Kidney glomerular epithelial cell (primary cell): ENCODE measurements at places on chromosomes 7 and 10.
A peak's percentile ranks its signal among the peaks of the same experiment; 100 is the strongest.

DNA sequence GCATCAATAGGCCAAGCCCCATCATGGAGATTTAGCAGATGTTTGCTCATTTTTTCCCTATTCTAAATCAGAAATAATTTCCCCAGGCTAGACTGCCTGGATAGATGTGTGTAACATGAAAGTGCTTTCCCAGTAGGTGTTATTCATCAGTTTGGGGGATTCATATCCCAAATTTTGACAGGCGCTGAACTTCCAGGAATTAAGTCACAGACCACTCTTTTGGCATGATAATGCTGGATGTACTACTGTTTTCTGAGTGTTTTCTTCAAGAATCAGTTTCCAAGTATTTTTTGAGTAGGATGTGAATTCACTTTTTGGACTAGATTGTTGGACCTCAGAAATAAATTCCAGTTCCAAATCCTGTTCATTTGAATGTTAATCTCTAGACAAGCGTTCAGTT, 637.4 kb downstream of the REEP3 start:
- no peak for DNase-seq

DNA sequence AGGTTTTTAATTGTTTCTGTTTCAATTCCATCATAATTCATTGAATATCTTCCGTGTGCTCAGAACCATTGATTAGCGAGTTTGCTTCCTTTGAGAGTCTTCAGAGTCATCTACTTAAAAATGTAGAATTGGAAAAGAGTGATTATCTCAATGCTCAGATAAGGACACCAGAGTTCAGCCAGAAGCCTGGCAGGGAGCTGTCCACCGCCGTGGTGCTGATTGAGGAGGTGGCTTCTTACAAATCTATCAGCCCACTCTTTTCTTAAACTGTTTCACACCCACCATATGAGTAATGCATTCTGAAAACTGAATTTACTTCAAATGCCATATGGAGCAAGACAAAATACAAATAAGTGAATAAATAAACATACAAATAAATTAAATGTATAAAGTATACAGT, 79.3 kb downstream of the INSYN2A start:
- peak; percentile 64 for DNase-seq

- DNase-seq, result no peak
Measured at GRCh38 chr7:17951742-17952254, 11.5 kb upstream of the SNX13 start.

GRCh38 chr10:7306147-7306546, 104.7 kb downstream of the SFMBT2 start:
- no peak for DNase-seq

- no peak for DNase-seq
Measured at GRCh38 chr7:41706228-41706930, 3.5 kb upstream of the INHBA start.

DNA sequence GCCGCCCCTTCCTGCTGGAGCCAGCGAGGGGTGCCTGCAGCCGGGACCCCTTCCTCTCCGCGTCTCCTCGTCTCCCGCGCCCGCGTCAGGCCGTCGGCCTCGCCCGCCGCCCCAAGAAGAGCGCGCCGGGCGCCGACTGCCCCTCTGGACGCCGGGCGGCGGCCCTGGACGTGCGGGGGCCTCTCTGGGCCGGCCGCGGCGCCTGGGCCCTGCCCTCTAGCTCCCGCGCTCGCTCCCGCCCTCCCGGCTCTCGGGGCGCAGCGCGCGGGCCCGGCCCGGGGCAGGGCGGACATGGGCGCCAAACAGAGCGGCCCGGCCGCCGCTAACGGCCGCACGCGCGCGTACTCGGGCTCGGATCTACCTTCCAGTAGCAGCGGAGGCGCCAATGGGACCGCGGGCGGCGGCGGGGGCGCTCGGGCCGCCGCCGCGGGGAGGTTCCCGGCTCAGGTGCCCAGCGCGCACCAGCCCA, 704 bp downstream of the ZNRF2 start:
- peak; percentile 26 for DNase-seq

- DNase-seq, result peak; percentile 20
Measured at GRCh38 chr7:93165447-93165846, 17.3 kb upstream of the SAMD9L start.
